ENCODE measurements at places on chromosomes 13 and 19.

- DNase-seq, result no peak
Observed at GRCh38 chr19:35417713-35418534, 30.1 kb upstream of the FFAR2 start.

- DNase-seq, result peak; percentile 41
Observed at GRCh38 chr19:35346193-35347052, 1.3 kb upstream of the FFAR1 start.

GRCh38 chr13:80955501-80955900 is 614.6 kb upstream of the SPRY2 start:
- DNase-seq, result no peak

- DNase-seq, result no peak
Observed at GRCh38 chr19:9709305-9709704, 34.4 kb upstream of the ZNF562 start.

- DNase-seq, result no peak
Observed at GRCh38 chr19:29121684-29122083, 91.3 kb downstream of the UQCRFS1 start.

GRCh38 chr13:64709079-64709478 is 2521.1 kb downstream of the PCDH9 start:
- no peak for DNase-seq

GRCh38 chr13:19672990-19673389 is 39.5 kb downstream of the MPHOSPH8 start:
- no peak for DNase-seq

GRCh38 chr19:33472691-33473652 is 48.6 kb downstream of the PEPD start:
- no peak for DNase-seq

GRCh38 chr19:43572171-43572588 is 3.1 kb downstream of the XRCC1 start:
- no peak for DNase-seq

- DNase-seq, result no peak
Observed at GRCh38 chr13:111505175-111505777, 184.8 kb downstream of the TEX29 start.

DNA sequence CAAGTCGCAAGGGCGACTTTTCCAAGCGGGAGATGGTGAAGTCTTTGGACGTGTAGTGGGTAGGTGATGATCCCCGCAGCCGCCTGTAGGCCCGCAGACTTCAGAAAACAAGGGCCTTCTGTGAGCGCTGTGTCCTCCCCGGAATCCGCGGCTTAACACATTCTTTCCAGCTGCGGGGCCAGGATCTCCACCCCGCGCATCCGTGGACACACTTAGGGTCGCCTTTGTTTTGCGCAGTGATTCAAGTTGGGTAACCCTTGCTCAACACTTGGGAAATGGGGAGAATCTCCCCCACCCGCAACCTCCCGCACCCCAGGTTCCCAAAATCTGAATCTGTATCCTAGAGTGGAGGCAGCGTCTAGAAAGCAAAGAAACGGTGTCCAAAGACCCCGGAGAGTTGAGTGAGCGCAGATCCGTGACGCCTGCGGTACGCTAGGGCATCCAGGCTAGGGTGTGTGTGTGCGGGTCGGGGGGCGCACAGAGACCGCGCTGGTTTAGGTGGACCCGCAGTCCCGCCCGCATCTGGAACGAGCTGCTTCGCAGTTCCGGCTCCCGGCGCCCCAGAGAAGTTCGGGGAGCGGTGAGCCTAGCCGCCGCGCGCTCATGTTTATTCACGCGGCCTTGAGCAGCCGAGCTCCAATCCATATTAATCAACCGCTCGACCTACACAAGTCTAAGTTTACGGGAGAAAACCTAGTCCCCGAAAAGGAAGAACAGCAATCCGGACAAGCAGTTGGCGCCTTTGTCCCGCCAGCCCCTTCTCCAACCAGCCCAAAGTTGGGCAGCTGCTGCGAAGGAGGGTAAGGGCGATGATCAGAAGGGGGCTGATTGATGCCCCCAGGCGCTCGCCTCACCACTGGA is 9.9 kb downstream of the SOX21 start:
- no peak for DNase-seq

DNA sequence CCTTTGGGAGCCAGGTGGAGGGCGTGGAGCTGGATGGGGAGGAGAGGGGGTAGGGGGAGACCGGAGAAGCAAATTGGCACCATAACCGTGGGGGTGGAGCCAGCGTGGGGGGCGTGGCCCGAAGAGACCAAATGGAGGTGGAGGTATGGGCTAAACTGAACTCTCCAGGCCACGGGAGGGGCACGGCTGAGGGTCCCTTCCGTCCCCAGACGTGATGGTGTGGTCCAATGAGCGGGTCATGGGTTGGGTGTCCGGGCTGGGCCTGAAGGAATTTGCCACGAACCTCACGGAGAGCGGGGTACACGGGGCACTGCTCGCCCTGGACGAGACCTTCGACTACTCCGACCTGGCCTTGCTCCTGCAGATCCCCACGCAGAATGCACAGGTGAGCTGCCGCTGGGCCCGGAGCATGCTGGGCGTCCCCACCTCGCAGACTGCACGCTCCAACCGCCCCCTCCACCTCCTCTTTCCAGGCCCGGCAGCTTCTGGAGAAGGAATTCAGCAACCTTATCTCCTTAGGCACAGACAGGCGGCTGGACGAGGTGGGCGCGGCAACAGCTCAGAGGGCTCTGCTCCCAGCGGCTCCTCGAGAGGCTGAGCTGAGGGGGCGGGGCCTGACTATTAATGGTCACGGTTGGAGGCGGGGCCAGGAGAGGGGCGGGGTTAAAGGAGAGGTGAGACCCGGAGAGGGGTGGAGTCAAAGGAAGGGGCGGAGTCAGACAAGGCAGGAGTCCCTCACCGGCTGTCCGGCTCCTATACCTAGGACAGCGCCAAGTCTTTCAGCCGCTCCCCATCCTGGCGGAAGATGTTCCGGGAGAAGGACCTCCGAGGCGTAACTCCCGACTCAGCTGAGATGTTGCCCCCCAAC is 6.2 kb downstream of the HRC start:
- peak; percentile 74 for DNase-seq

DNA sequence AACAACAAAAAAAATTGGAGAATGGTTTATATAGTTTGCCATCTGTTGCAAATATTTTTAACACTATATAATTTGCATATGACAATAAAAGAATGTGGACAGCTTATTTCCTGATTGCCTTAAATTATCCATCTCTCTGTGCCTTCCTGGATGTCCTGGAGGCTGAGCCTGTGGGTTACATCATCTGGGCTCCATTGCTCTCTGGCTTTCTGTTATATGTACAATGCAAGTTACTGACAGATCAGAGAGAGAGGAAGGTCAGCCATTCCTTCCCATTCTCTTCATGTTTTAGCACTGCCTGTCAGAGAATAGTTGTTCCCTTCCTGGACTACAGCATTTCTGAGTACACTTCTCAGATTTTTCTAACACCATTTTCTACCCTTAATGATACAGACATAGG is 758.3 kb upstream of the PCDH20 start:
- no peak for DNase-seq

- no peak for DNase-seq
Observed at GRCh38 chr13:102440259-102440936, 38.5 kb upstream of the FGF14 start.

GRCh38 chr13:26370553-26370952 is 116.6 kb downstream of the CDK8 start:
- no peak for DNase-seq

GRCh38 chr19:19860756-19861390 is 4.8 kb upstream of the ZNF253 start:
- no peak for DNase-seq

- no peak for DNase-seq
Observed at GRCh38 chr13:113046883-113047244, 58.7 kb upstream of the F7 start.

GRCh38 chr19:1177322-1178114 is 3.5 kb upstream of the SBNO2 start:
- no peak for DNase-seq

GRCh38 chr13:39929583-39929982 is 274.1 kb downstream of the COG6 start:
- no peak for DNase-seq

- no peak for DNase-seq
Observed at GRCh38 chr13:69737129-69737935, 370.3 kb upstream of the ATXN8OS start.

GRCh38 chr13:50116430-50116973 is 101.3 kb downstream of the KCNRG start:
- DNase-seq, result no peak

GRCh38 chr19:43380771-43381386 is 27.4 kb downstream of the CD177 start:
- no peak for DNase-seq

- peak; percentile 93 for DNase-seq
Observed at GRCh38 chr13:99501184-99501847, at the start of gene TM9SF2. Gene TM9SF2 (plus strand): TSS chr13:99501472. CDS start chr13:99501607, 135 bp downstream.

DNA sequence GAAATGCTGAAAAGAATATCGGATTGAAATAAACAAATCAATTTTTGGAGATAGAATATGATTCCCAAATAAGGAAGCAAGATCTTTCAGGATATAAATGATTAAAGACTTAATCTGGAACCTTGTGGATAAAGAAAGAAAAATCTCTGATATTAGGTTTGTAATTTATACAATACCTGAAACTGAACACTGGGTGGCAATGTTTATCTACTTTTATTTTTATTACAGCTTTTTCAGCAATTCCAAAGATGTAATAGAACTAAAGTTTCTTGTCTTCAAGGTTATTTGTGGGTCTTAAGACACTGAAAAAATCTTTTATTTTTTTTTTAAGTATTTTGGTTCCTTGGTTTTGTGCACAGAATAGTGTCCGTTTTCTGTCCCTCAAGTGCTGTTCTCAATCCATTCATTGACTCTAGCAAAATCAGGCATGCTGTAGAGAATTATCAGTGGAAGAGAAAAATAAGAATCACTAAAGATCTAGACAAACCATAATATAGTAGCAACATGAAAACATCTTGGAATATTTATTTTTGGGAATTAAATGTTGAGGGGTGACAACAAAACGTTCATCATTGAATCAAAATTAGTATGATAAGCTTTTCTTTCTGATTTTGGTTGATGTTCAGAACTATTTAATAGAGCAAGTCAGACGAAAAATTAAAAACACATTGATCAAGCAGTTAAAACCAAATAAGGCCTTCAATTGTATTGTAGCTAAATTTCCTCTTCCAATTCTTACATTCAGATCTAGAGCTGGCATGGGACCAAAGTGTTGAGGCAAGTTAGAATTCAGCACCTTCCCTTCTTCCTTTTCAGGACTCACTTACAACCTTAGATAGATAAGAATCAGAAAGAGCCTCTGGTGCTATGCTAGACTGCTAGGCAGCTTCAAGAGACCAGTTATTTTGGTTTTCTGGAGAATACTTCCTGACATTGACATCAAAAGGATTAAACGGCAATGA is 704.4 kb upstream of the PCDH20 start:
- no peak for DNase-seq

DNA sequence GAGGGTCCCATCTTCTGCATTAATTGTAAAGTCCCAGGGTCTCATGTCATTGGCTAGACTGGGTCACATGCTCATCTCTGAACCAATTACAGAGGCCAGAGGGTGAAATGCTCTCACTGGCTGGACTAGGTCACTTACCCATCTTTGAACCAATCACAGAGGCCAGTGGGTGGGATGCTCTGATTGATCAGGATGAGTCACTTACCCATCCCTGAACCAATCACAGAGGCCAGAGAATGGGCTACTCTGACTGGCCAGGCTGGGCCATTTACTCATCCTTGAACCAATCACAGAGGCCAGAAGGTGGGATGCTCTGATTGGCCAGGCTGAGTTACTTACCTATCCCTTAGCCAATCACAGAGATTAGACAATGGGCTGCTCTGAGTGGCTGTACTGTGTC is 5.3 kb downstream of the MISP start:
- DNase-seq, result peak; percentile 43

- no peak for DNase-seq
Observed at GRCh38 chr19:532561-533363, 1.2 kb downstream of the CDC34 start.

DNA sequence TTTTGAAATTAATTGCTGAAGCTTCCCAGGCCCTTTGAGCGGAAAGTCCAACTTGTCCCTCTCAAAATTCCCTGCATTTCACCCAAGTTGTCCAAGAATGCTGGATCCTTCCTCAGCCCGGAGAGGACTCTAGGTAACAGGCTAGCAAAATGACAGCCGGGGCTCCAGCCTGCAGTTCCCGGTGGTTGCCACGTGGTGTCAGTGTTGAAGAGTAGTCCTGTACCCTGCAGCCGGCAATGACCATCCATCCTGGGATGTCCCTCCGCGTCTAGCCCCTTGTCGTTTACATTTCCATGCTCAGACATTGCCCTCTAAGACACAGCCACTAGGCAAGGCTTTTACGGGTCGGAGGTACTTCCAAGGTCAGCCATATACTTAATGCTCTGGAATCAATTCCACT is 31.4 kb upstream of the MTIF3 start:
- DNase-seq, result no peak

DNA sequence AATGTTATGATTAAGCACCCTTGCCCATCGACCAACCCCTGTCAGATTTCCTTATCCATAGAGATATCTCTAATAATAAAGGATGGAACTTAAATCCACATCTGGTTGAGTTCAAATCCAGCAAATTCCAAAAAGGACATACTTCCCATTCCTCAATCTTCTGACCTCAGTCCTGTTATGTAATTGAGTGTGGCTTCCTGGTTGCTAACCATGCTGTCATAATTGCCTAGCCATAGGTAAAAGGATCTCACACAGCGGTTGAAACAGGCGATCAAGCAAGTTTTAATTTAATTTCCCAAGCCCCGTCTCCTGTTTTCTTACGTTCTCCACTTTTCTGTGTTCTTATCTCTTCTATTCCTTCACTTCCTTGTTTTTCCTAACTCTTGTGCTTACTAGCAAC is 550.3 kb downstream of the GPC6 start:
- DNase-seq, result no peak

GRCh38 chr19:6617374-6617773 is 26.4 kb upstream of the CD70 start:
- no peak for DNase-seq

GRCh38 chr19:14059652-14060155 is 2.2 kb downstream of the PALM3 start:
- no peak for DNase-seq

DNA sequence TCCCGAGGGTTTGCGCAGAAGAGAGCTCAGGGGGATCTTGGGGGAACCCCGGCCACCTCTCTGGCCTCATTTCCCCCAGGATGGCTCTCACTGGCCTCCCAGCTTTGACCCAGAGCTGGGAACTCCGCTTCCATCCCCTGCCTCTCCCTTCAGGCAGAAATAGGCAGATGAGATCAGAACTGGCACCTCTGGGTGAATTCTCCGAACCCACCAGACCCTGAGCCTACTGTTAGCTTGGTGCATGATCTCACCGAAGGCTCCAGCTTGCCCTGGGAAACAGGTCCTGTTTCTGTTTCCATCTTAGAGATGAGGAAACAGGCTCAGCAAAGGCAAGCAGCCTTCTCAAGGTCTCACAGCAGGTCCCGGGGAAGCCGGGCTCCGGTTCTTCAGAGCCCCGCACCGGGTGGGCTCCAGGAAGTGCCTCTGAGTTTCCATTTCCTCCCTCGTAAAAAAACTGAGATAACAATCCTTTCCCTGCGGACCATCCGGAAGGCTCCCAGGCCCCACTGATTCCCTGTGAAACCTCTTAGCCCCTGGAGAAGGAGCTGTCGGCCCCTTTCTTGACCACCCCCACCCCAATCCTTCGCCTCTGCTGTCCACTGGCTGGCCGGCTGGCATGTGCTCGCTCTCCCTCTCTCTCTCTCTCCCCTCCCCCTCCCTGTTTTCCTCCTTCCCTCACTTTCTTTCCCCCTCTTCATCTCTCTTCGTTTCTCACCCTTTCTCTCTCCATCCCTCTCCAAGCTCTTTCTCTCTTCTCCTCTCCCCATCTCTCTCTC is 2.1 kb downstream of the NECTIN2 start:
- DNase-seq, result no peak

- no peak for DNase-seq
Observed at GRCh38 chr13:113060557-113061270, 44.9 kb upstream of the F7 start.
